ENCODE measurements at places on chromosomes 3 and 15. TPM values are rescaled to one million over a fixed set of nuclear protein-coding genes. Genes with fewer than 3 reads are reported as not detected.

Gene BOC
- total RNA-seq = 1.9 TPM

DNA sequence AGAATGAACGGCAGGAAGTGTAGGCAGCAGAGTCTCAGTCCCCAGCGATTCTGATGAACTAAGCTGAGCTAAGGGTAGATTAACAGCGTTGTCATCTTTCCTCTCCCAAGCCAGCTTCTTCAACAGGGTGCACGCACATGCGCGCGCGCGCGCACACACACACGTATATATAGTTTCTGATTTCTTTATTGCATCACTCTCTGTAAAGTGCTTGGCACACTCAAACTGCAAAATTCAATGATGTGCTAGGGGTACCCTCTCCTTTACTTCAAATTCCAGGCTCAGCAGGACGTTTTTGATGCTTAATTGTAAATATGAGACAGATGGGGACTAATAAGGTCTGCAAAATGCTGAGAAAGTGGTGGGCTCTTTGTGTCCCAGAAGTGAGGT is 26.1 kb upstream of the VPS8 start:
- DNase-seq = no peak

- no peak for DNase-seq
These were observed 164.5 kb downstream of the VGLL4 start for GRCh38 chr3:11479221-11479620.

DNA sequence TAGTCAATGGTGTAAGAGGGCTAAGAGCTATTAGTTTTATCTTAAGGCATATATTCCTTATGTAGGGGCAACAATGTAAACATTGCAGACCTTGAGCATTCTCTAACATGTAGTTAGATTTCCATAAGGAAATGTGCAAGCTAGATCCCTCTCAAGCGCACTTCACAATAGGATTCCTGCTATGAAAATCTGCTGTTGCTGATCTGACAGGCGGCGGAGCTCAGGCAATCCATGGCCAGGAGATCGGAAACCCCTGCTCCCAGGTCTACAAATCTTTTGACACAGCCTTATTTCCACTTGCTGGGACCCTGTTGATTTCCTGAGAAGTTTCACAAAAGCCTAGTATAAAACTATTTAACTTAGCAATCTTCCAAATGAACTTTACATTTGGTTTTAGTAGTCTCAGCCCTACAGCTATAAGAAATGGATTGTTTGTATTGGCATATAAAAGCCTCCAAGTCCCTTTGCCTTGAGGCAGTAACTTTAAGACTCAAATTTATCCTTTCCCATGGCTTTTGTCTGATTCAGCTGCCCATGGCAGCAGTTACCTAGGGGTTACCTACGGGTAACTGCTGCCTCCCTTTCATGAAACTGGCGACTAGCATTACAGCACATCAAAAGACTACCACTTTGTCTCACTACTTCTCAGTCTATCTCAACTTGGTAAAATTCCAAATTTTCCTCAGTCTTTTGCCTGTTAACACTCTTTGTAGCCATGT is 22.7 kb downstream of the TRA2B start:
- DNase-seq = no peak

- DNase-seq = no peak
These were observed 55.9 kb downstream of the ALCAM start for GRCh38 chr3:105422645-105423044.

Gene TM4SF18
- total RNA-seq = not detected

Gene SLC2A2
- not detected for total RNA-seq

Gene LSAMP
- total RNA-seq = not detected

Gene KCNMB3
- 0.70 TPM for total RNA-seq

GRCh38 chr3:3552761-3553160 is 246.5 kb upstream of the LRRN1 start:
- DNase-seq = no peak

Gene WDR93
- not detected for total RNA-seq

Gene CCR9
- total RNA-seq = not detected

DNA sequence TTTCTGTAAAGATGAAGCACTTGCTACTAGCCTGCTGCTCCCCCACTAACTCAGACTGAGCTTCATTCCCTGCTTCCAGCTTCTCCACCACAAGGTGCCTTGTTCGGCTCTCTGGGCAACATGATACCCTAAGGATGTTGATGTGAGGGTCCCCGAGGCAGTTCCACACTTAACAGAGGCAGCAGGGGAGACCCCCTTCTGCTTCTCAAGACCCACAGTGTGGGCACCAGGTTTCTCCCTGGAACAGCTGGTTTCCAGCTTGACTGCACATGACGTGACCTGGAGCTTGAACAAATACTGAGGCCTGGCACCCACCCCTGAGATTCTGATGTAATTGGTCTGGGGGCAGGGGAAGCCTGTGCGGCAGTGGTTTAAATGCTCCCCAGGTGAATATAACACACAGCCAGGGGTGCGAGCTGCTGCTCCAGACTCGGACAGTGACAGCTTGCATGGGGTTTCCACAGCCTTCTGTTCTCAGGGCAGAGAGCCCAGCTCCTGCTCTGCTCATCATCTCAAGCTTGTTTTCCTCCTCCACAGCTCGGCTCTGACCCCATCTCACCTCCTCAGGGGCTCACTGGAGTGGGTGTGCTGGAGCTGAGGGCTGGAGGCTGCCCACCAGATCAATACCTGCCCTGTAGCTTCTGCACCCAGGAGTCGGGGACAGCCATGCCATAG is 95.0 kb upstream of the HACD2 start:
- DNase-seq = no peak

GRCh38 chr15:98413933-98414546 is 234.3 kb upstream of the IGF1R start:
- DNase-seq = no peak

Gene BUB1B
- 69.3 TPM for total RNA-seq

GRCh38 chr3:160098926-160099626 is 110.4 kb downstream of the IL12A start:
- no peak for DNase-seq

GRCh38 chr15:89400116-89400781 is 65.6 kb upstream of the POLG start:
- DNase-seq = peak; percentile 67

Gene CA12
- total RNA-seq = 0.63 TPM

Gene MON1A
- 16.3 TPM for total RNA-seq

- DNase-seq = no peak
These were observed 26.6 kb downstream of the COL8A1 start for GRCh38 chr3:99665017-99665416.

Gene FYCO1
- 16.5 TPM for total RNA-seq

Gene SLC12A1
- total RNA-seq = not detected

Gene VEPH1
- not detected for total RNA-seq

Gene CDV3
- 275 TPM for total RNA-seq

Gene SCAMP5
- total RNA-seq = 1.3 TPM

DNA sequence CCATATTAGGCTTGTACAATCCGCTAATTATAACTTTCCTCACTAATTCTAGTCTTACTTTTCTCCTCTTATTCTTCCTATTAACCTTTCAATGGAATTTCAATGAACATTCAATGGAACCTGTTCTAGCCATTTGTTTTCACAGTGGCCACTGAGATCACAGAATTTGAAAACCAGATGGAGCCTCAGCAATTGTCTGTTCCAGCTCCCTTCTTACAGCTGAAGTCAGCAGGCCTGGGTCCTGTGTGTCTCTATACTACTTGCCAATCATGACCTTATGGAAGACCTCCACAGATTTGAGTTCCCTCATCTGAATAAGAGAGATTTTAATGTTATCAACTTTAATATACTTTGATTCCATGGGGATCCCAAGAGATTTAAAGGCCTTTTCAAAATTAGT is 36.6 kb downstream of the TJP1 start:
- DNase-seq = no peak
